ENCODE measurements at places on chromosomes 13 and 19.

DNA sequence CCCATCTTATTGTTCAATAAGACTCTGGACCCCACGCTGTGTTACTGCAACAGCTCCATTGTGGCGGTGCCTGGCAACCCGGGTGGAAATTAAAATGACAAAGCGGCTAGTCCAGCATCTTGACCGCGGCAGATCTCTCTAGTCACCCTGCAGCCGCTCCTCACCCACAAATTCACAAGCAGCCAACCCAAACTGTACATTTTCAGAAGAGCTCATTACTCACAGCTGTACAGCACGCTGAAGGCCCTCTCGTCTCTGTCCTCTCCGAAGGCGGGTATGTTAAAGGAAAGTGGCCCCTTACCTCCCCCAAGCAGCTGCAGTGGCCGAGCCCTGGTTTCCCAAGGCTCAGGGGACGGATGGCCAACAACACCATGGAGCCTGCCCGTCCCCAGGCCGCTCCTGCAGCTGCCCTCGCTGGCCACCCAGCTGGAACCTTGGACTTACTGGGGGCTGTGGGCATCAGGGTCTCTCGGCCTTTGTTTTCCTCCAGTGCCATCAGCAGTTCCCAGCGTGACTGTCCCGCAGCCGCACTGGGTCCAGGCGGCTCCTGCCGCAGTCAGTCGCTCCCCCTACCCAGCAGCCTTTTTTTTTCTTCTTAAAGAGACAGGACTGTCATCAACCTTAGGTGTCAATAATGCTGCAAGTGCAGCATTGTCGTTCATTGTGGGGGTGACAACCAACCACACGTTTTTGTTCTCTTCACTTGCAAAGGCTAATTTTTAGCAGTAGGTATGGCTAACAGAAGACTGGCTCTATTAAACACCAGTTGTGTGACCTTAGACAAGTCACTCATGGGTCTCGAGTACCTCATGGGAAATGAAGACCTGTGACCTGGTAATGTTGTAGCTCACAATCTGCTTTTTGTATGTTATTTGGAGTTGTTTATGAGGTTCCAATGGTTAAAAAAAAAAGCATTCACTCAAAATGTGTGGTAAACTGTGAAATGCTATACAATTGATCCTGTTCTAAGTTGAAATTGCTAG, at the start of gene SACS:
Gene SACS (minus strand): TSS at position 532 of the 983 bp plus-strand sequence. CDS start 22,463 bp downstream, outside the sequence.
- DNase-seq = no peak

GRCh38 chr19:4597975-4598671, 38.6 kb upstream of the SEMA6B start:
- DNase-seq = no peak

DNA sequence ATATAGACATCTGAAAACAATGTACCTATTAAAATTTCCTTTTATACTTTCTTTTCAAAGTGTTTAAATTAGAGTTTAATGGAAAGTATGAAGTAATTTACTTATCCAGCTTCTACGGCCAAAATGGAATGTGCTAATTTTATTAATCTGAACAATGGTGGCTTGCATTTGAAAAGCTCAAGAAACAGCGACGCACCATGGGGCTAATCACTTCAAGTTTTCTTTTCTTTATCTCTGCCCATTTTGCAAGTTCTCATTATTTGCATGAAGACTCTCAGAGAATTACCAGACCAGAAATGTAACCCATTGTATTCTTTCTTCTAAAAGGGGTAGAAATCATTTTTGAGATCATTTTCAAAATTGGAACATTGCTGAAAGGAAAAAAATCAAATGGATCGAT, 204.0 kb upstream of the STARD13 start:
- no peak for DNase-seq

GRCh38 chr13:113147206-113147605, 11.2 kb upstream of the PROZ start:
- no peak for DNase-seq

DNA sequence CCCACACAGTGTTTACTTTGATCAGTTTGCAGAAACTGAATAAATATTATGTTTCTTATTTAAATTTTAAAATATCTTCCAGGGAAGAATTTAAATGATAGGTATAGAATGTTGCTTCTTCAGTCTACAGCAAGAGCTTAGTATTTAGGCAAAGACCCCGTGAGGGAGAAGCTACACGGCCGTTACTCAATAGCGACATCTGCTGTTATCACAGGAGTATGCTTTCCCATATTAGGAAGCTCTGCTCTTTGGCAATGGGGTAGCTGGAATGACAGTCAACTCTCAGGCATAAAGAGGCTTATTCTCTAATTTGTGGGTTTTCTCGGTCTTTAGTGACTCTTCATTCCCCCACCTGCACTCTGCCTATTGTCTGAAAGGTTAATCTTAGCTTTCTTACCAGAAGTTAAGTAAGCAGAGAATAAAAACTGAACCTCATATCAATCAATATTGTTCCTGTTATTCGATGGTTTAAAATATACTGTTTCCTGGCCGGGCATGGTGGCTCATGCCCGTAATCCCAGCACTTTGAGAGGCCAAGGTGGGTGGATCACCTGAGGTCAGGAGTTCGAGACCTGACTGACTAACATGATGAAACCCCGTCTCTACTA, 13.2 kb upstream of the LHFPL6 start:
- DNase-seq = no peak

DNA sequence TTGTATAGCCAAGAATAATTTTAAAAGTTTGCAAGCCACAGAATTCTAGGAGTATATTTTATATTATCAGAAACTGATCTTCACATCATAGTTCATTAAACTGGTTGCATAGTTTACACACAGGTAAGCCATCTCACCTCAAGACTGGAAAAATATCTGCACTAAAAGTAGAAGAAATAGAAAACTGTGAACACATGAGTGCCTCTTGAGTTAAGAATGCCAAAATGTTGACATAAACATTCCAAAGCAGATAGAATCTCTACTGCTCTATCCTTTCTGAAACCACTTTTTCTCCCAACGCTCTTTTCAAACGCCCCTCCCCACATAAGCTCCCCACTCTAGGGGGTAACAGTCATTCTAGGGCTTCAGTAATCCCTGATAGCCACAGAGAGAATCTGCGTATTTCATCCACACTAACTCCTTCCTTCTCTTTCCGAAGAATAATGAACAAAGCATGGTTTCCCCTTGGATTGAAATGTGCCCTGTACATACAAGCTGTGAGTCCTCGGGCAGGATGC, 201.5 kb downstream of the IRS2 start:
- no peak for DNase-seq

DNA sequence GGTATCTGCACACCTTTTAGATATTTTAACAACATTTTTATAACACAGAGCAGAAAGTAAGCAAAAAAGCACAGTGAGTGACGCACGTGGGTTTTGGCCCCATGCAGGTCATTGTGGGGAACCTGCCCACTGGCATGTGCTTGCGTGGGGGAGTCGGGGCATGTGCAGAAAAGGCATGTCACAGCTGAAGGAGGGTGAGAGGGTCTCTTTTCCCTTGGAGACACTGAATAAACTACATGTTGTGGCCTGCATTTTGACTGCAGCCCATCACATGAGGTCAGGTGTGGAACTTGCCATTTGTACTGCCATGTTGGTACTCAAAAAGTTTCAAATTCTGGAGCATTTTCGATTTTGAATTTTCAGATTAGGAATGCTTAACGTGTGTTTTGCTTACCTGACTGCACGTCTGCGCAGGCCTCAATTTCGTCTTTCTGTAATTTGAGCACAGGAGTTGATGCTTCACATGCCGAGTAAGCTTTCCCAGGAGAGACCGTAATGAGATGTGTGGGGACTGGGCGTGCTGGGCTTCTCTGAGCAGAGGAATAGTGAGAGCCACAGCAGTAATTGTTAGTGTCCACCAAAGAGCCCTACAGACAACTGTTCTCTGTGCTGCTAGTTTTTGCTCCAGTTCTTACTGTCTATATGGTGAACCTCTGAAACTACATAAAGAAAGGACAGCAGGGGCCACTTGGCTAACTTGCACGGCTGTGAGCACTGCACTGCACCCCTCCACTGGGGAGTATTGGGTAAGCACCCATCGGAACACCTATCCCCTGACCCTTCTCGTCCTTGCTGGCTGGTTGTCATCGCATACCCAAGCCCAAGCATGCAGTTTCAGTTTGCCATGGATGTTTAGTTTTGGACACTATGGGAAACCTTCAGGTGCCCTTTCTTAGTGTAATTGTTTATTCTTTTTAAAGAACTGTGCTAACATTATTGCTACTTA, 72.9 kb upstream of the GPR183 start:
- no peak for DNase-seq

DNA sequence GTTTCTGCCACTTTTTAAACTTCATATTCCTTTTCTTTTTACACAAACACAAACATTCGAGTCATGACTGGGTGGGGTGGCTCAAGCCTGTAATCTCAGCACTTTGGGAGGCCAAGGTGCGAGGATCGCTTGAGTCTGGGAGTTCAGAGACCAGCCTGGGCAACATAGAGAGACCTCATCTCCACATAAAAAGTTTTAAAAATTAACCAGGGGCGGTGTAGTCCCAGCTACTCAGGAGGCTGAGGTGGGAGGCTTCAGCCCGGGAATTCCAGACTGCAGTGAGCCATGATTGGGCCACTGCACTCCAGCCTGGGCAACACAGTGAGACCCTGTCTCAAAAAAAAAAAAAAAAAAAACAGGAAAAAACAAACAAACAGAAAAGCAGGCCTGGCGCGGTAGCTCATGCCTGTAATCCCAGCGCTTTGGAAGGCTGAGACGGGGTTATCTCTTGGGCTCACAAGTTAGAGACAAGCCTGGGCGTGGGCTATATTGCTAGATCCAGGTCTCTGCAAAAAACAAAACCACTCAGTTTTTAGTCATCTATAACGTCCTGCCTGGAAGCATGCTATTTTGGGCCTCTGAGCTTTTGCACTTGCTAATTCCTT, 583 bp upstream of the BAX start:
- no peak for DNase-seq

DNA sequence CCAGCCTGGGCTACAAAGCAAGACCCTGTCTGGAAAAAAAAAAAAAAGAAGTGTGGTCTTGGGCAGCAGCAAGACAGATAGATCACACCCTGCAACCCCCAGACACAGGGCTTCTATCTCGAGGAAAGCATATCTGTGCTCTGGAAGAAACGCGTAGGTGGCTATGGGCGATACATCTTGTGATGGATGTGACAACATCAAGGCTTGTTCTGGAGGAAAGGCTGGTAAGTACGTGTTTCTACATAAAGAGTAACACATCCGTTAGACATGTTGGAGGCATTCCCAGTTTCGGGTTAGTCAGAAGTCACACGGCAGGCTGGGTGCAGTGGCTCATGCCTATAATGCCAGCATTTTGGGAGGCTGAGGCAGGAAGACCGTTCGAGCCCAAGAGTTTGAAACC, 6.6 kb upstream of the DHDH start:
- no peak for DNase-seq

DNA sequence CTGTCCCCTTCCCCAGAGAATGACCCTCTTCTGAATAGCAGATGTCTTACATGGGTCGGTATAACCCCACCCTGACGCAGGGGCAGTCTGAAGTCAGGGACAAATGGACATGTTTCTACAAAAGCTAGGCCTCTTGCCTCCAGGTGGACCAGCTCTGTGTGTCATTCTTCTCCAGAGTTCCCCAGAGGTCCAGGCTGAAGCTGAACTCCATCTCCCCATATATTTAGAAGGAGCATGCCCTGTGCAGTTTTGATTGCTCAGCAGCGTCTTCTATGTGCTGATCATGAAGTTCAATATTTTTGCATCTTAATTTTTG, 8.8 kb upstream of the NALCN start:
- no peak for DNase-seq

- DNase-seq = no peak
Measured at GRCh38 chr13:73018336-73018735, 40.5 kb upstream of the KLF5 start.

- no peak for DNase-seq
Measured at GRCh38 chr13:102176846-102177245, 225.0 kb downstream of the FGF14 start.

DNA sequence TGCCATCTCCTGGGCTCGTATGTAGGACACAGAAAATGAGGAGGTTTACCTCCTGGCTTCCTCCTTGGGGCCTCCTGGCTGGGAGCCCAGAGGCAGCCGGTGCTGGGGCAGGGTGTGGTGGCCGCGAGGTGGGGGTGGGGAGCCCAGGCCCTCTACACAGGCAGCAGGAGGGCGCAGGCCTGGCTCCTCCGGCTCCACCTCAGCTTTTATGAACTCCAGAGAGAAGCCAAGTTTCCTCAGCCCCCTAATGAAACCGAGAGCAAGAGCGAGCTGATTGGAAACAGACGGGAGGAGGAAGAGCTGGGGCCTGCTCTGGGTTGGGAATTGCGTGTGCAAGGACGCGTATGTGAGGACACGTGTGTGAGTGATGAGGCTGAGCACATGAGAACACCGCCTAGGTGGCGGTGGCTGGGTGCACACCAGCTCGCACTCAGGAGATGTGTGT, 23.1 kb downstream of the LYL1 start:
- no peak for DNase-seq

Measured in stimulated activated CD8-positive, alpha-beta memory T cell treated with anti-CD3 and anti-CD28 coated beads, Interleukin-15, amount 100 ng/mL, for 1 hour (primary cell).